Pancreas (tissue), 10 donors: ENCODE measurements at places on chromosomes 7 and 10. TPM values are rescaled to one million over a fixed set of nuclear protein-coding genes. Genes with fewer than 3 reads are reported as not detected.

DNA sequence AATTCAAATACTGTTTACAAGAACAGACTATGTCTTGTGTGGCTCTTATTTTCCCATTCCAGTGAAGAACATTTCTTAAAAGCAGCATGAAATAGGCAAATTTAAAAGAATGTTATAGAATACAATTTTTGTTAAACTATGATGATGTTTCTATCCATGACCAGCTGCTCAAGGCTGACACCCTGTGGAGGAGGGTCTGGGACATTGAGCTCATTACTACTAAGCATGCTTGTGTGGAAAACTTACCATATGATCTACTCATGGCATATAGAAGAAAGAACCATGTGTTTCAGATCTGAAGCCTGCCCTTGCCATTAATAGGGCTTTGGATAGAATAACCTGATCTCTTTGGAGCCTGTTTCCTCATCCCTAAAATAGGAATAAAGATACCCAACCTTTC lies 125.0 kb downstream of the FOXP2 start:
- DNase-seq, result no peak

DNA sequence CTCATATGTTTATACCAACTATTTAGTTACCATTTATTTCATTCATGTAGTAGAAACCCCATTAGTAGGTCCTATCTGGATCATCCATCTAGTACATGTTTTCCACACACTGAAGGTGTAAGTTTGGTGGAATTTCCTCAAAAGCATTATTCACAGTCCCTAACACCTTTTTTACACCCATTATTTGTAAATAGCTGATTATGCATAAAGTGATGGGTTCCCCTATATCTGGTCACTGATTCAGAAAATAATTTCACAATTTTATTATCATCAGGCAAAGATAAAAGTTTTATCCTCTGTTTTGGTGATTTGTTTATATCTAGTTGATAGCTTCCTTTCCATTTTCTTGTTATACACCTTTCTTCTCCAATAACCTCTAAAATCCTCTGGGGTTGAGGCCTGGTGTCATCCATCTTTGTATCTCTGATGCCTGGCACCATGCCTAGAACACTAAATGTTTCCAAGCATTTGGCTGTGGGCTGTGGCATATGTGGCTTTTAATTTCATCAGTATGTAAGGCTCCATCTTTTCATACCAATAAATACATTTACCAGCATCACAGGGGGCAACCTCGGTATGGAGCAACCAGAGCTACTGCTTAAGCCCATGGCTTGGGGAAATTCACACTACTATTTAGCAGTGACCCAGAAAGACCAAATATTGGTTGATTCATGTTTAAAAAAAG lies 1089.5 kb upstream of the LRRN3 start:
- no peak for DNase-seq

- DNase-seq, result no peak
Observed at GRCh38 chr10:113457408-113457807, 95.4 kb upstream of the HABP2 start.

GRCh38 chr10:55019439-55019838 lies 218.4 kb upstream of the PCDH15 start:
- no peak for DNase-seq

DNA sequence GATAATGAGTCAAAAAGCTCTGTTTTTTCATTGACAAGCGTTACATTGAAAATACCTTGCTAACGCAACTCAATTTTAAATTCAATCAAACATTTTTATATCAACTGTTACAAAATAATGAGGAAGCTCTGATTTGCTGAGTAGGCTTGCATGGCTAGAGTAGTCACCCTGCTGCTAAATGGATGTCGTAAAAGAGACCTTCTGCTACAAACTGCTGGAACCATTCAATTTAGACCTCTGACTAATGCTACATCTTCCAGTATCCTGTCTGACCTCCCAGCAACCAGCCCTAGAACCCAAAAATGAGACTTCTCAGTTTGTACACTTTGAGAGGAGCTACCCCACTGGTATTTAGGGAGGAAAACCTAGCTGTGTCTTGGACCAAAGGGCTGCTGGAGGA lies 84.0 kb upstream of the ELMO1 start:
- no peak for DNase-seq

DNA sequence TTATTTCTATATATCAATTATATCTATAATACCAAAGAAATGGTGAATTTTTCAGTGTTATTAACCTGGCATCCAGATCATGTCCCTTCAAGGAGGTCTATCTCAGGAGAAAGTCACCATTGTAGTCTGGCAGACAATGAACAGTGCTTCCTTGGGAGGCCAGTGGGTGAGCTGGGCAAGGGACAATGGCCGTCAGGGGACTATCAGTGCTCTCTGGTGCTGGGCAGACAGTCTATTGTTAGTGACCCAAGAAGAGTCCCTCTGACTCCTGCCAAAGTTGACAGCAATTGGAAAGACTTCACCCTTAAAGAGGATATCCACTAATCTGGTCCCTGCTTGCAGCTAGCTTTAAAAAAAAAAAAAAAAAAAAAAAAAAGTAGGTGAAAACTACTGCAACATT lies 7.1 kb downstream of the JAZF1 start:
- DNase-seq, result no peak

GRCh38 chr7:10677668-10678232 lies 295.9 kb upstream of the PHF14 start:
- no peak for DNase-seq

DNA sequence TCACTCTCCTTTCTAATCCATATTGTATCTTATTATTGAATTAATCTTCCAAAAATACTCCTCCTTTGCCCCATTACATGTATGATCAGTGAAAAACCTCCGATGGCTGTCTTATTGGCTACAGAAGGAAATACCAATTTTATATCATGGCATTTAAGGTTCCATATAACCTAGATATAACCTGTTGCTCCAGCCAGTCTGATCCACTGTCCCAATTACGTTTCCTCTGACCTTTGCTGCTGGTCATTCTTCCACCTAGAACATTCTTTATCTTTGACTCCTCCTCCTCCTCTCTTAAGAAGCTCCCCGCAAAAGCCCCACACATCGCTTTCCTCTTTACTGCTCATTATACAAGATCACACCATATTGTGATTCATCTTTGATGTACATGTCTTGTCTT lies 161.5 kb downstream of the RNLS start:
- DNase-seq, result no peak

GRCh38 chr10:117492504-117492903 lies 50.0 kb upstream of the EMX2 start:
- DNase-seq, result no peak

GRCh38 chr7:150787321-150788281 lies 12.6 kb downstream of the TMEM176B start:
- no peak for DNase-seq

DNA sequence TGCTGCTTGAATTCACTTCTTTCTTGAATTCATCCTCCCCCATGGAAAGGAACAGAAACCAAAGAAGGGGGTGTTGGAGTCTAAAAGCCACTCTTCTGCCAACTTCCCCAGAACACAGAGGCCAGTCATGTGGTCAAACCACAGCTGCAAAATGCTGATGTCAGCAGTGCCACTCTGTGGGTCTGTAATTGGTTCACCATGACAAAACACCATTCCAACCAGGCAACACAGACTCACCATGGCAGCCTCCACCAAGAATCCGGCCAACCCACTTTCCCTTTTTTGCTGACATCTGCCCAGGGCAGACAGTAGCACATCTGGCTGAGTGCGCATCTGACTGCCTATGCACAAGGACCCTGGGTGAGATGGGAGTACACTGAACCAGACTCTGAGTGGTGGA lies 16.8 kb downstream of the OSBPL3 start:
- DNase-seq, result no peak

DNA sequence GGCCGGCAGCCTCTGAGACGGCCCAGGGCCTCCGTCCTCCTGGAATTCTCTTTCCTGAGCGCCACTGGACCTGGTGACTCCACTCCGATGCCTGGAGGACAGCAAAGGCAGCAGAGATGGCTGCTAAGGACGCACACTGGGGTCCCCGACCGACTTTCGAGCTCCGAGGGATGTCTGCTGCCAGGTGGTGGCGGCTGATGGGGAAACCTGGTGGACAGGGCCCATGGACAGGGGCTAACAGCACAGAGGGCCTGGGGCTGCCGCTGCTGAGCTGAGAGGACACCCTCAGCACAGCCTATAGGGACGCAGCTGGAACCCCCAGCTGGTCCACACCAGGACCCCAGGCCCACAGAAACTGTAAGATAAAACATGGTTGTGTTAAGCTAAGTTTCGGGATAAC lies 366.3 kb downstream of the DNAJB6 start:
- no peak for DNase-seq

DNA sequence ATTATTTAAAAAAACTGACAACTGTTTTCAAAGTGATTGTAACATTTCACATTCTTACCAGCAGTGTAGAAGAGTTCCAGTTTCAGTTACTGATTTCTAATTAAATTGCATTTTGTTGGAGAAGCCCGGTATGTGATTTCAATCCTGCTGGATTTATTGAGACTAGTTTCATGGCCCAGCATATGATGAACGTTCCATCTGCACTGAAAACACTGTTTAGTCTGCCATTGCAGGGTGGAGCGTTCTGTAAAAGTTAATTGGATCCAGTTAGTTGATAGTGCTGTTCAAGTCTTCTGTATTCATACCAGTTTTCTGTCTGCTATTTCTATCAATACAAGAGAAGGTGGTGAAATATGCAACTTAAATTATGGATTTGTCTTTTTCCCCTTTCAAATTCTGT lies 37.3 kb upstream of the CCNY start:
- no peak for DNase-seq

TSPAN13 gene
- polyA plus RNA-seq, result 49.3 TPM

DENND2A gene
- polyA plus RNA-seq, result 3.1 TPM

ASIC3 gene
- 7.0 TPM for polyA plus RNA-seq
